ENCODE measurements at places on chromosomes 11 and 22. TPM values are rescaled to one million over a fixed set of nuclear protein-coding genes. Genes with fewer than 3 reads are reported as not detected.

SCGB1C1 gene
- polyA plus RNA-seq, result not detected

DNA sequence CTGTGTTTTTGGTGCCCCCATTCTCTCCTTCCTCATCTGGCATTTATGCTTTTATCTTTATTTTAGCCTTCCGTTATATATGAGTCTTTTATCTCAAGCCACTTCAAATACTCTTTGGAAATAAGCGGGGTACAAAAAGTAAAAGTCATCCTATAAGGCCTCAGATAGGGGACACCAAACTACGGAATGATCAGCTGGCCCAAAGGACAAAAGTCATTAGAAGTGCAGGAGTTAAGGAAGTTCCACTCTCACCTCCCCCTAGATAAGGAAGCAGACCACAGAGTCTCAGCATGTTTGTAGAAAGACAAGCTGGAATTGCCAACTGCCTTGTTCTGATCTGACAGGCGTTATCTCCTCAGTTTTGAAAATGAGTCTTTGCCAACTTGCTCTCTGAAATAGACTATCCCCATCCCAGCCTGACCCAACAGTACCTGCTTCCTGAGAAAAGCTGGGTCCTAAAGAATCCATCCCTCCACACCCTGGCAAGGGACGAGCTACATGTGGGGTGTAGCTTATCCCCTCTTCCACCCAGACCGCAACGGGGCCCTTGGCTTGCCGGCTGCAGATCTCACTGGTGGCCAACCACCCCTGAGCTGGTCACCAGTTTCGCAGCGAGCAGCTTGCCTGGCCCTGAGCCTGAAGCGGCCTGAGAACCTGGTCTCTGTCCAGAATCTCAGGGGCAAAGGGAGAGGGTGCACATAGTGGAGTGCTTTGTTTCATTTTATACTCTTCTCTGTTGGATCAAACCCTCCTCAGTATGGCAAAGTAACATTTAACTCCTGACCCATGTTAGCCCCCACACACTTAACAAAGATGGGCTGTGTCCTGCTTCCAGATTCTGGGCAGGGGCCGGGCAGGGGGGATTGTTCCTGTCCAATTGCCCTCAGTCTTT, 13.8 kb downstream of the FADS2 start:
- DNase-seq, result no peak

- DNase-seq, result no peak
Measured at GRCh38 chr22:49670456-49671330, 157.0 kb downstream of the BRD1 start.

GRCh38 chr22:49799431-49800075, 28.1 kb downstream of the BRD1 start:
- no peak for DNase-seq

CTSF gene
- 27.0 TPM for polyA plus RNA-seq

C11orf87 gene
- 0.21 TPM for polyA plus RNA-seq

DNA sequence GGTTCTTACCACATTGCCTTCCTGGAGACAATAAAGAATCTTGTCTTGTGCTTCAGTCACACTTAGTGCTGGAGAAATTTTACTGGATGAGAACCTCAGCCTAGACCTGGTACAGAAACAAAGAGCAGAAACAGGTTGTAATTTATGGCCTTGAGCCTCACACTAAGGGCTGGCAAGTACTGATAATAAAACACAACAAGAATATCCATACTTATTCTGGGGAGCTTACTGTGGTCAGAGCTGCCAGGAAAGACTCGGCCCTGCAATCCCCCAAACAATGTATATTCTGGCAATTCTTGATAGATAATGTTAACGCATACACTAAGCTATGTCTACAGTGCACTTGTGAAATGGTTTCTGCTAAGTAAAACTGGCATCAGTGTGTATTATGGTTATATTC, 9.7 kb downstream of the SNX19 start:
- DNase-seq, result no peak

CNTN5 gene
- polyA plus RNA-seq, result 4.7 TPM

GRCh38 chr22:27175021-27175838, 517.8 kb downstream of the MIAT start:
- DNase-seq, result no peak

- DNase-seq, result peak; percentile 88
Measured at GRCh38 chr11:46272816-46273427, 4.5 kb upstream of the CREB3L1 start.

DNA sequence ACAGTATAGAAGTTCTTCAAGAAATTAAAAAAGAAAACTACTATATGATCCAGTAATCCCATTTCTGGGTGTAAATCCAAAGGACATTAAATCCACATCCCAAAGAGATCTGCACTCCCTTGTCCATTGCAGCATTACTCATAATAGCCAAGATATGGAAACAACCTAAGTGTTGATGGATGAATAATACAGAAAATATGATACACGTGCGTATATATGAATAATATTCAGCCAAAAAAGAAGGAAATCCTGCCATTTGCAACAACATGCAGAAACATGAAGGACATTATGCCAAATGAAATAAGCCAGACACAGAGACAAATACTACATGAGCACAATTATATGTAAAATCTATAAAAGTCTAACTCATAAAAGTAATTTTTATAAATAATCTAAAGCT, 306.3 kb upstream of the ANO3 start:
- peak; percentile 6 for DNase-seq

DNA sequence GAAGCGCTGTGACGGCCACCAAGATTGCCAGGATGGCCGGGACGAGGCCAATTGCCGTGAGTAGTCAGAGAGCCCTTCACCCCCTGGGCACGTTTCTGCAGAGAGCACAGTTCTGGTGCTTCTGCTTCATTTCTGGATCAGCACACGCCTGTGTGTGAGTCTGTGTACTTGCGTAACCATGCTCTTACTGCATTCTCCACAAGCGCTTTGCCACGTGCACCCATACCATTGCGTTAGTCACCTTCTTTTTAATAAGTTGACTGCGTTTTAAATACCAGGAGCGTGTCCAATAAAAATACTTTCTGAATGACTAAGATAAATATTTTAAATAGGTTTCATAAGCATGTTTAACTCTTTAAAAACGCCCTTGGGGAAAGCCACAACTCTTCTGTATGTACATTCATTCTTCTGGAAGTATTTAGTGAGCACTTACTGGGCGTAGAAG, 143.0 kb upstream of the SORL1-AS1 start:
- no peak for DNase-seq

GNAZ gene
- 3.4 TPM for polyA plus RNA-seq

DNA sequence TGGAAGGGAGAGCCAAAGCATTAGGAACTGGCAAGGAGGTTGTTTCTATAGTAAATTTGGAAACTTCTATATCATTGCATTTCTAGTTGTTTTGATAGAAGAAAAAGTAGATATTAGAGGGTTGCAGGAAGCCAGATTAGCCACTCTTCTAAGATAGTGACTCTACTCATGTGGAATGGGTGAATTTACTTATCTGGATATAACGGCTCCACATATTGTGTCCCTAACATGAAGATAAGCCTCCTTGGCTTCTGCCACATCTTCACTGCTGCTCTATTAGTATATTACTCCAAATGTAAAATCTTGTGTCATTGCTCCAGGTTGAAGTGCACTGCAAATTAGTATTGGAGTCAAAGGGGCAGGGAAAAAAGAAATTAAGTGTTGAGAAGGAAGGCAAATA, 283.3 kb downstream of the CASP12 start:
- no peak for DNase-seq

DNA sequence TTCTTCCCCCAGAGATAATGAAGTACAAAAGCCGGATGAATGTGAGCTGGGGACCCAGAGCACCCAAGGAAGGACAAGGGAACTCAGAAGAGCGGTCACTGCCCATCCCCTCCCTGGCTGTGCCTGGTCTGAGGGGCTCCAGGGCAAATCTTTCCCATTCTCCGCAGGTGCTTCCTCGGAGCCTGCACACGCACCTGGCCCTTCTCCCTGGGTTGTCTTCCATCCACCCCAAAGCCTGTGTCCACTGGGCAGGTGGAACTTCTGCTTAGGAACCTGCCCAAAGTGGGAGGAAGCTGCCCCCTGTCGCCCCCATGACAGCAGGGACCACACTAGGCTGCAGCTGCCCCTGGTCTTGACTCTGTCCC, 121.0 kb upstream of the FGF3 start:
- DNase-seq, result no peak

DNA sequence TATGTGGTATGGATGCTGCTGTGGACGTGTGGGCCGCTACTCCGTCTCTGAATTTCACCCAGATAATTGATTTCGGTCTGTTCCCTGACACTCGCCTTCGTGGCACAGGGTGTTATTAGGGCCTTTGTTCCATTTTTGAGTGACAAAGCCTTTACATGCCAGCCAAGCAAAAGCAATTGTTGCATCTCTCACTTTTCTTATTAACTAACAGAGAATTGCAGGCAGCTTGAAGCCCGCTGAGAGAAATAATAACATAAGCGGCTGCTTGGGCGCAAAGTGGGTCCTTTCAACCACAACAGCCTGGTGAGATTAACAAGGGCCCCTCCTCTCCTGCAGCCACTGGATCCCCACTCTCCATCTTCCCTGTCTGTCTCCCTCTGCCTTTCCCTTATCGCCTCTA, 449.4 kb downstream of the NTM start:
- no peak for DNase-seq

- DNase-seq, result no peak
Measured at GRCh38 chr11:28871090-28871489, 762.9 kb downstream of the METTL15 start.

- DNase-seq, result no peak
Measured at GRCh38 chr22:25508161-25508560, 56.3 kb upstream of the GRK3 start.

GRCh38 chr11:108914211-108914610, 249.3 kb downstream of the DDX10 start:
- no peak for DNase-seq

GRCh38 chr11:31825838-31826484, 14.8 kb upstream of the PAX6 start:
- no peak for DNase-seq

DNA sequence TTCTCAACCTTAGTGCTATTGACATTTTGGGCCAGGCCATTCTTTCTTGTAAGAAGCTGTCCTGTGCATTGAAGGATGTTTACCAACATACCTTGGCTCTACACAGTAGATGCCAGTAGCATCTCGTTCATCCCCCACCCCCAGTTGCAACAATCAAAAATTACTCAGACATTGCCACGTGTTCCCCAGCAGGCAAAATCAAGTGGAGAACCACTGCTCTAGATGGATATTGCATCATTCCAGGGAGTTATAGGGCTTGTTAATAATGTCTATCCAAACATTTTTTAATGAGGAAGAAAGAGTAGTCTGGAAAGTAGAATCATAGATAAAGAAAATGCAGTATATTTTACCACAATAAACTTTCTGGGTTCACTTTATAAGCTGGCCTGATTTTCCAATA, 64.1 kb downstream of the PRMT3 start:
- no peak for DNase-seq

FAM89B gene
- polyA plus RNA-seq, result 52.5 TPM

DNA sequence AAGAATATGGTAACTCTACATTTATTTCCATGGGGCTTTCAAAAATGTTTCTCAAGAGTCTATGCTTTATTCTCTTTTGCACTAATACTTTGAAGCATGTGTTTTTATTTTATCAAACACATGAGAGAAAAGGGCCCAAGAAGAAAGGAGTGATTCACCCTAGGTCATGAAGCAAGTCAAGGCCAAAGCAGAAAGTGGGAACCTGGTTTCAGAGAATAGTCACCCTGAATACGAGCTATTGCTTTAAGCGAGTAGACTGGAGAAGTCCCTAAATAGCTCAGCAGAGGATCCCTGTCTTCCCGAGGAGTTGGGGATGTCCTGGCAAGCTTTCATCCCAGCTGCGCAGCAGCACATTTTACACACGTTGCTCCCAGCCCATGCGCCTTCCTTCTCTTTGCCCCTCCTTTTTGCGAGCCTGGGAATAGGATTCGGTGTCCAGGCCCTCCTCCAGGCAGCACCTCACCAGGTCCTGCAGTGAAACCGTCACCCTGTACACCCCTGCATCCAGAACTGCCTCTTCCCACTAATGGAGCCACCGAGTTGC, 19.1 kb downstream of the MPEG1 start:
- DNase-seq, result peak; percentile 61

- DNase-seq, result no peak
Measured at GRCh38 chr11:83293457-83293774, 7.2 kb upstream of the CCDC90B start.

OR11H1 gene
- polyA plus RNA-seq, result not detected

SLC29A2 gene
- 40.8 TPM for polyA plus RNA-seq

CARD16 gene
- polyA plus RNA-seq, result 19.1 TPM

DNA sequence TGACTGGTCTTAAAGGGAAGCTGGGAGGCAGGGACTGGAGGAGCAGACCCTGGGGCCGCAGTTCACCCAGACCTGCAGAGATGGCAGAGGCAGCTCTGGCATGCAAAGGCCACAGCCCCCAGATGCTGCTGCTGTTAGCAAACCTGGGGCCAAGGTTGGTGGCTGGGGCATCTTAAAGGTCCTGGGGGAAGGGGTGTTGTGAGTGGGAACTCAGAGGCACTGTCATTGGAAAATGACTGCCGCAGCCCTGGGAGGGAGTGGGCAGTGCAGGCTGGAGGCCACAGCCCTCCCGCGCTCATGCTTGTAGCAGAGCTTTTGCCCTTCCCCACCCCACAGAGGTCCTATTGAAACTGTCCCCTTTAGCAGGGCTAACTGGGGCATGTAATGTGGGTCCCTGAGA, 111.8 kb downstream of the CTTN start:
- DNase-seq, result no peak

SYT13 gene
- polyA plus RNA-seq, result 0.31 TPM

TMEM25 gene
- 22.1 TPM for polyA plus RNA-seq

GRCh38 chr11:11724994-11725393, 103.2 kb upstream of the GALNT18 start:
- DNase-seq, result no peak

DNA sequence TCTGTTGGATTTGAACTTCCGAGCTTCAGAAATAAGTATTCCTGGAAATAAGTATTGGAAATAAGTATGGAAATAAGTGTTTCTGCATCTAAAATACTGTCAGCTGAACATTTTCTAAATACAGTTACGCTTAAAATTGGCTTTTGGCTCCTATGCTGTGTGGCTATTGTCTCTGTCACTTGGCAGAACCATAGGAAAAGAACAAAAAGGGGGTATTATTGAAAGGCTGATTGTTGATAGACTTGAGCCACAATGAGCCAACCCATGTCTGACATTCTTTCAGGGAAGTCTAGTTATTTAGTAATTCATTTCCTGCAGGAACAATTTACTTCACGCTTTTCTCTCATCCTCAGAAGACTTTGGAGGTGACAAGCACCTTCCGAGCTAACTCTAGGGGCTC, 32.5 kb upstream of the LARGE1 start:
- DNase-seq, result no peak

NCR3LG1 gene
- polyA plus RNA-seq, result 0.28 TPM

Data from hindlimb muscle (tissue), 1 donor.